CD4-positive, alpha-beta T cell treated with Interleukin-4 for 1 hour (primary cell): ENCODE measurements at places on chromosomes 3 and 15.

- DNase-seq = no peak
Observed at GRCh38 chr15:82184776-82185175, 77.8 kb downstream of the EFL1 start.

DNA sequence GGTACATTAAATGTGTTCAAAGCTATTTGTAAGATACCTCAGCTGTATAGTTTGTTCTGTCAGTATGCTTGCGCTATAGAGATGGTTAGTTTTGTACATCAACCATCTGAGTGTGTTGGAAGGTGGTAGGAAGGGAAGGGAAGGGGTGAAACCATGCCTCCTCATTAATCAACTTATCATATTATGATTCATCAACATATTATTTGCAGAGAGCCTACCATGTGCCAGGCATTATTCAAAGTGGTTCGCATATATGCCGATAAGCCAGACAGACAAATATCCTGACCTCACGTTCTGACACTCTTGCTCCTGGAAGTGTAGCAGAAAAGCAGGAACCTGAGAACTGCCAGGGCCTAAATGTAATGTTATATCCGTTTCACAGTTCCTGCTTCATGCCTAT lies 248.1 kb upstream of the NR2E3 start:
- DNase-seq = no peak

DNA sequence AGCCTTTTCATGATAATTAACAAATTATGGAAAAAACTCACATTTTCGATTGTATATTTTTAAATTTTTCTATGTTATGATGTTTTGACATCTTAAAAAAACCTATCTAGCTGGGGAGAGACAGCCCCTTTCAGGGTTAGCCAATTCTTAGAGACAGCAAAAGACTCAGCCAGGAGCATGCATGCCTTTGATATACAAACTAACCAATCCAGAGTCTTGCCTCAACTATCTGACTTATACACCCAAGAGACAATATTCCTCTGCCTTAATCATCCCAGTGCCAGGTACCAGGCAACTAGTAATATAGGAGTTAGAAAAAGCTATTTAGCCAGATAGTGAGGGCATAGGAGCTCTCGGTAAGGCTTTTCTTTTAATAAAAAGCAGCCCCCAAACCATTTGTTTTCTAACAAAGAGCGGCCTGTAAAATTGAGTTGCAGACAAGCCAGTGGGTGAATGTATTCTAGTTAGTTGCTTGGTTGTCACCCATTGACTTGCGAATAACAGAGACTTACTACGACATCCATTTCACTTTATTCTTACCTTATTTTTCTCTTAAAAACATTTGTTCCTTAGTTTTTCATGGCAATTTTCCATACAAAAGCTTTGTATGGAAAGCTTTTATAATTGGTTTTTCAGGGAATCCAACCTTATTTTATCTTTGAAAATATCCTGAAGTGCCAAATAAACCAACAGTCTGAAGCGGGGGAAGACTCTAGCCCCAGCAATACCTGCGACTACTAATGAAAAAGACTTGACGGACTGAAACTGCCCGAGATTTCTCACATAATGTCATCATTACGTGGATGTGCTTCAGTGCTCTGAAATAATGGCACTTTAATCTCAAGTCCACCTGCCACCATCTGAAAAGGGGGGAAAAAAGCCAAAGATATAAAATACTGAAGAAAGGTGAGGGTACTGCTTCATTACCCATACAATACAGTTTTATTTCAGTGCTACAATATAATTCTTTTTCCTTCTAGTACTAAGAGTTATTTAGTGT lies 64.6 kb upstream of the ATP2C1 start:
- no peak for DNase-seq

GRCh38 chr15:78995921-78996893 lies 51.4 kb upstream of the CTSH start:
- no peak for DNase-seq

GRCh38 chr3:111810909-111811308 lies 48.2 kb upstream of the PHLDB2 start:
- no peak for DNase-seq

- no peak for DNase-seq
Observed at GRCh38 chr3:10702961-10703740, 112.9 kb upstream of the SLC6A11 start.

DNA sequence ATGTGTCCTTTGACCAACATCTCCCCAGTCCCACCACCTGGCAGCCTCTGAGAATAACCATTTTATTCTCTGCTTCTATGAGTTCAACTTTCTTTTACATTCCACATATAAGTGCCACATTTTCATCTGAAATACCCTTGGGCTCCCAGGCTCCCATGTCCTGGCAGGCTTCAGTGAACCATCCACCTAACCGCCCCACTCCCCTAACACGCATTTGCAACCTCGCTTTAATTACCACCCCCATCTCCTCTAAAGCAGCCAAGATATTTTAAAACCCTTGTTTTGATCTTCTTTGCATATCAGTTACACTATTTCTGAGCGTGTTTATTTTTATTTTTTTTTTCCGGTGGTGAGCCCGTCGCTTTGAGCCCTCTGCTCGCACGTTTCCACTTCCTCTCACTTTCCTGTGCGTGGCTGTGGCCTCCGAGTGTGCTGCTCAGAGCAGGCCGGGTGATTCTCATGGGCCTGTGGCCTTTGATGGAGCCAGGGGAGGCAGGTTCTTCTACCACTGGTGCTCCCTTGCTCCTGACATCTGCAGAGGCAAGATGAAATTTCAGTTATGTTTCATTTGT lies 195.4 kb upstream of the LPP start:
- peak; percentile 62 for DNase-seq

DNA sequence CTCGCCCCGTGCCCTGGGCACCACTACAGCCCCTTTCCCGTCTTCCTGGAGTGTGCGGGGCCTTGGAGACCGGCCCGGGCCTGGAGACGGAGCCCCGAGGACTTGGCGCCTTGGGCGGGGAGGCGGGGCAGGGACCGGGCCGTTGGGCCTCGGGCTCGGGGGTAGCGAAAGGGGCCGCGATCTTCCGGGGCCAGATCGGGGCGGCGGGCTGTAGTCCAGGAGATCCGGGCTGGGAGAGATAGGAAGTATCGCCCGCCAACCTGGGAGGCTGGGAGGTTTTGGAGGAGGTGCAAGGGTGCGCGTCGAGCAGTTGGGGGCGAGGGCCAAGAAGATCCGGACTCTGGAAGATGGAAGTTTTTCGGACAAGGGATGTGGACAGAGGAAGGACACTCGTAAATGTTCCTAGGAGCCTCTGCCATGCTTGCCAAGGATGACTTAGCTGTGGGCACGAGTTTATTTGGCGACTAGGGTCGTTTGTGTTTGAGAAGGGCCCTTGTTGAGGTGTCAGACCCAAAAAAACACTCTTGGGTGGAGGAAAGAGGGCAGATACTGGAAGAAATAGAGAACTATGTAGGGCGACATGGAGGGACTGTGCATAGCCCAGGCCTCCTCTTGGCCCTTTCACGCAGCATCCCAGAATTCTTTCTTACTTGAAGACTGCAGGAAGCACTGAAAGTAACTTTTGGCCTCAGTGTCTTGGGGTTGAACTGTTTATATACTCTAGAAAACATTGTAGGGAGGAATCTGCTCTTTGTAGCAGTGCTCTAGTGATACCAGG lies 712 bp downstream of the RTF1 start:
- DNase-seq = no peak

DNA sequence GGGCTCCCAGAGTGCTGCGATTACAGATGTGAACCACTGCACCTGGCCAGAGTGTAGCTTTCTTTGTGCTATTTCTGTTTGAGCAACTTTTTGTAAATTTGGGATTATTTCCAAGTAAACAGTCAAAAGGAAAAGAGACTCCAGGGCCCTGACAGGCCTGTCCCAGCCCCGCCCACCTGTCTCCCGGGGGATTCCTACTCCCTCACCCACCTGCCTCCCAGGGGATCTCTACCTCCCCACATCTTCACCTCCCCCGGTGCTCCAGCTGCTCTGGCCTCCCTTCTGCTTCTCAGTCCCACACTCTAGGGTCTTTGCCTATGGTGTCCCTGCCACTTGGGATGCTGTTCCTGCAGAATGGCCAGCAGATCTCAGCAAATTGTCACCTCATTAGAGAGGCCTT lies 7.0 kb downstream of the RHCG start:
- no peak for DNase-seq

- no peak for DNase-seq
Observed at GRCh38 chr15:84143753-84144314, 91.7 kb upstream of the GOLGA6L4 start.

- DNase-seq = no peak
Observed at GRCh38 chr3:165503825-165504224, 307.6 kb upstream of the SLITRK3 start.

DNA sequence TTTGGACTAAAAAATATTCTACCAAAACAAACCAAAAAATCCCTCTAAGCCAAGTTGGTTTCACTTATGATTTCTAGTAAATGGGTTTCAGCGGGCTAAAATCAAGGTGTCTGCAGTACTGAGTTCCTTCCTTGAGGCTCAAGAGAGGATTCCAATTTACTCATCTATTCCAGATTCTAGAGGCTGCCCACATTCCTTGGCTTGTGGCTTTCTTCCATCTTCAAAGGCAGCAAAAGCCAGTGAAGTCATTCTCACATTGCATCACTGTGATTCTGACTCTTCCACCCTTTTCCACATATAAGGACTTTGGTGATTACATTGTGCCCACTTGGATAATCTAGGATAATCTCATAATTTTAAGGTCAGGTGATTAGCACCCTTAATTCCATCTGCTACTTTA lies 48.1 kb downstream of the DPPA2 start:
- DNase-seq = no peak

- no peak for DNase-seq
Observed at GRCh38 chr3:15256861-15257341, 50.9 kb downstream of the CAPN7 start.

- DNase-seq = no peak
Observed at GRCh38 chr15:69809421-69809820, 288.3 kb downstream of the TLE3 start.

GRCh38 chr3:184820525-184820924 lies 8.6 kb downstream of the VPS8 start:
- DNase-seq = no peak

DNA sequence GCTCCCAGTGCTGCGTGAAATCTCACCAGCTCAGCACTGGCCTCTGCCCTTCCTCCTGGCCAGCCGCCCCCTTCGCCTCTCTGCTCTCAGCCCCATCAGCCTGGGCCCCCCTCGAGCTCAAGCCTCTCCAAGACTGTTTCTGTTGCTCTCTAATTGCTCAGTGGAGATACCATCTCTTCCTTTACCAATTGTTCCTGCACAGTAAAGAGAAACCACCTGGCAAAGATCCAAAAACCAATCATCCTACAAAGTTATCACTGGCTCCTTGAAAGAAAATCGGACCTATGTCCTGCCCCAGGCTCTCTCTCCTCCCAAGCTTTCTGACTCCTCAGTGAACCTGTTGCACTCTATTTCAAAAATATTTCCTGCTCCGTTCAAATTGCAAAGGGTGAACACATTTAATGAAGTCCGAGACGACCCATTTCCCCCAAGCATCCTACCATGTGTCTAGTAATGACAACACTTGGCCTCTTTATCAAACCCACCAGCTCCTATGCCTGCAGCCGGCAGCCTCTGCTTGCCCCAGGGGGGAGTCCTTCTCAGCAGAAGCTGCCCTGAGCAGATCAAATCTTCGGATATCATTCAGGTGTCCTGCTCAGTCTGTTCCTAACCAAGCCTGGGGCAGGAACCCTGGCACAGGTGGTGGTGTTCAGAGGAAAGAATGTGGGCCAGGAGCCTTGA lies 53.7 kb upstream of the FAM174B start:
- no peak for DNase-seq

GRCh38 chr3:45753095-45753494 lies 43.2 kb downstream of the SLC6A20 start:
- DNase-seq = no peak

GRCh38 chr15:38072348-38073177 lies 138.1 kb downstream of the TMCO5A start:
- peak; percentile 60 for DNase-seq

DNA sequence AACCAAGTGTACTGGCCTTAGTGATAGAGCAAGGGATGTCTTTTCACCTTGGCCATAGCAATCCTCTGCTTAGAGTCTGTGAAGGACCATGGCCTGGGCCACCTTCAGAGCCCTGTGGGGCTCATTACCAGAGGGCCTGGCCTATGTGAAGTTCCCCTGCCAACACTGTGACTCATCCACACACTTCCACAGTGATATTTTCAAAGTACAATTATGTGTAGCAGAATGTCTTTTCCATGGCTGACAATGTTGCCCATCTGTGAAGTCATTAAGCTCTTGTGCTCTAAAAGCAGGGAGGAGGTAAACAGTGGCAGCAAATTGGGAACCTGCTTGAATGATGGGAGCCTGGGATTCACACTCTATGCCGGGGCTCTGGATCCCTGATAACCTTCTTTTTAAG lies 12.2 kb upstream of the CACNA1D start:
- no peak for DNase-seq

- no peak for DNase-seq
Observed at GRCh38 chr3:110164632-110165369, 827.5 kb upstream of the DPPA4 start.

GRCh38 chr3:5022966-5023776 lies 43.9 kb downstream of the BHLHE40 start:
- no peak for DNase-seq

GRCh38 chr15:66105286-66106265 lies 148.0 kb downstream of the MEGF11 start:
- no peak for DNase-seq

GRCh38 chr3:14177580-14178246 lies 688 bp downstream of the XPC start:
- no peak for DNase-seq

- DNase-seq = peak; percentile 8
Observed at GRCh38 chr3:159828542-159828943, 160.1 kb upstream of the IL12A start.

- no peak for DNase-seq
Observed at GRCh38 chr15:63545520-63545919, 41.1 kb downstream of the USP3 start.

- peak; percentile 39 for DNase-seq
Observed at GRCh38 chr3:111542611-111543300, 759 bp downstream of the CD96 start.

- DNase-seq = no peak
Observed at GRCh38 chr3:22920006-22920405, 283.1 kb upstream of the UBE2E2 start.

- DNase-seq = no peak
Observed at GRCh38 chr15:70430069-70430468, 332.4 kb upstream of the TLE3 start.

GRCh38 chr3:31288224-31288623 lies 244.5 kb upstream of the STT3B start:
- DNase-seq = no peak

DNA sequence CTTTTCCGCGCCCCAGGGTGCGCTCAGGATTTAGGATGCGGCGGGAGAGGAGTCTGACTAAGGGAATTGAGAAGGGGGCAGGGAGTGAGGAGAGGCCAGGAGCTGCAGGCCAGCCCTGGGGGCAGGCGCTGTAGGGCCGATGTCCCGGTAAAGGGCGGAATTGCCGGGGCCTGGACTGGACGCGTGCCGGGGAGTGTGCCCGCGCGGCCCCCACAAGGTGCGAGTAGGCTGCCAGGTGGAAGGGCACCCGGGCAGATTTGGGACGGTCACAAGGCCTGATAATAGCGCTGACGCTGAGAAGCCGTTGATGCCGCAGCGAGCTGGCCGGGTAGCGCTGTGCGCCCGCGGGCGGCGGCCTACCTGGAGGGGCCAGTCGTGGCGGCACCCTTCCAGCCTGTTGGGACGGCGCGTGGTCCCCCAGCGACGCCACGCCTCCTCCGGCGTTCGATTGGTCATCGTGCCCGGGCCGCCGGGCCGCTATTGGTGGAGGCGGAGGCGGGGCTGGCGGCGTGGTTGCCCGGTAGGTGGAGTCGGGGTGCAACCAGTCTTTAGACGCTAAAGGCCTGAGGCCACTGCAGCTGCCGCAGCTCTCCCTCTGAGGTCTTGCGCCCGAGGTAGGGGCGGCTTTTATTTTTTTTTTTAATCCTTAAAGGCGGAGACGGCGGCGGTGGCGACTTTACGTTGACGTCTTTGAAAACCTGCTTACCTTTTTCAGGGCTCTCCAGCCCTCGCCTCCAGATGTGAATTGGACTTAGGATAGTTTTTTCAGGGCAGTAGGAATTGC lies 903 bp downstream of the SLC25A38 start:
- peak; percentile 92 for DNase-seq
